ENCODE measurements at places on chromosomes 1 and 21.
A peak's percentile ranks its signal among the peaks of the same experiment; 100 is the strongest.

DNA sequence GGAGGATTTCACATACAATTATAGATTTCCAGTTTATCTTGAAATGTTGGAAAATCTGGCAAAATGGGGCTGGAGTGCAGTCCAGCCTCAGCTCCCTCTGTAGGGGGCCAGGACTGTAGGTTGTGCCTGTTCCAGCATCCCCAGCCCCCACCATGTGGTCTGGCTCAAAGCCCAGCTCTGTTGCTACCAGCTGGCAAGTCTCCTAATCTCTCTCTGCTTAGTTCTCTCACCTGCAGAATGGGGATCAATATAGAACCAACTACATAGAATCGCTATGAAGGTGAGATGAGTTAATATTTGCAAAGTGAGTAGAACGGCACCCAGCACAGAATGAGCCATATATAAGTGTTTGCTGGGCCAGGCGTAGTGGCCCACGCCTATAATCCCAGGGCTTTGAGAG, 50.0 kb upstream of the TARDBP start:
- DNase-seq, result no peak

DNA sequence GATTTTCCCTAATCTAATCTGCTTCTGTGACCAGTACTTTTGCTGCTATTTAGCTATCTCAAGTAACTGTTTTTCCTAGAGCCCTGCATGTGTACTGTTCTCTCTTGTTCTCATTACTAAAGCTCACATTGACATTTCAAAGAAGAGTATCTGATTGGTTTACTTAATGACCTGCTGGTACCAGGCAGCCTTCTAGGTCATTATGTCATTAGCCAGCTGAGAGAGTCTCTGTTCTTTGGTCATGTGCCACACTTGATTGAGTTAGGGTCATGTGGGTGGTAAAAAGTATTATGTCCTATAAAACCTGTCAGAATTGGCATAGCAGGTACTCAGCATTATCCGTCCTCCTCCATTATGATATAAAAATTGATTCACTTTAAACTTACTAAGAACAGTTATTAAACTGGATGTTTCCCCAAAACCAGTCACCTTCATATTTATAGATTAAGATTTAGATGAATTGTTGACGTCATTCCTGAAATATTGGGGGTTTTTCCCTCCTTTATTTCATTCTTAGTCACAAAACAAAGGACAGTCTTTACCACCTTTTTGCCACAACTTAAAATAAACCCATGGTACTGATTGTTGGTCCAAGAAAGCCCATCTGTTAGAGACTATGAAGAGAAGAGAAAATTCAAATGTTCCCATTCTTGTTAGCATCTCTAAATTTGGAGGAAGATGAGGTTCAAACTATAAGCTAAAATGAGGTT, 22.2 kb downstream of the FNDC5 start:
- no peak for DNase-seq

DNA sequence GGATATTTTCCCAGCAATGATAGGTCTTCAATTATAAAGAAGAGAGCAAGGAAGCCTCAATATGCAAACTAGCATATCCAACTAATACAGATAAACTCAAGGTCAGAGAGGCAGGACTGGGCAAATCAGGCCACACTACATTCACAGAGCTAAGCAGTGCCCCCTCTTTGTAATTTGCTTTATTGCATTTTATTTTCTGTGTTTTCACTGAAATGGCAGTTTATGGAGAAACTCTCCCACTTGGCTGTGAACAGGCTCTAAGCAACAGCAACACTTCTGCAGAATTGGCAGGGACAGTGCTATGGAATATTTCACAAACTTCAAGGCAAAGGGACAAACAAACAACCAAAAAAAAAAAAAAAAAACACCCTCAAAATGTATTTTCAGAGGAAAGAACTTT, 93.4 kb upstream of the SOD1 start:
- no peak for DNase-seq

DNA sequence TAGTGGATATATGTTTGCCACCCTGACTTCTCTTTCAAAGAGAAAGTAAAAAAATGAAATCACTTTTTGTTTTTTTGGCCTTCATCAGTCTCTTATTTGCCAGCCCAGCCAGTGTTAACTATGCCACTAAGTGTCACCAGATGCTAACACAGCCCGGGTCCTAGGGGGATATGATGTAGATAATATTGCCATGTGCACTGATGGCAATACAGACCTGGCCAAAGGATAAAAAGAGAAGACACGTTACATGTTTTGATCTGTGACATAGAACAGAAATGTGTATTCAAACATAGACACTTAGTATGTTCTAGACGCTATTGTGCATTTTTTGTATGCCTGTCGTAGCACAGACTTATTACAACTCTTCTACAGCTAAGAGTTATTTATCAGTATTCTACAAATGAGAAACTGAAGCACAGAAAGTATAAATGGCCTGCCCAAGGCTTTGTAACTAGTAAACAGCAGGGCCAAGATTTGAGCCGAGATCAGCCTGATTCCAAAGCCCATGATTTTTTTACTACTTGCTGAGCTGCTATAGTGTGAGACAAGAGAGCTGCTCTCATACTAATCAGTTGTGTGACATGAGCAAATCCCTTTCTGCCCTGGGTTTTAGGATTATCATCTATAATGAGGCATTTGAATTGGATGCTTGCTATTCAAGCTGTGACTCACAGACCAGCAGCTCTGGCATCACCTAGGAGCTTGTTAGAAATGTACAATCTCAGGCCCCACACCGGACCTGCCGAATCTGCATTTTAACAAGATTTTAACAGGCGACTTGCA, 6.3 kb downstream of the LRRC53 start:
- no peak for DNase-seq

- no peak for DNase-seq
These were observed 2.1 kb upstream of the KNCN start for GRCh38 chr1:46553506-46553905.

DNA sequence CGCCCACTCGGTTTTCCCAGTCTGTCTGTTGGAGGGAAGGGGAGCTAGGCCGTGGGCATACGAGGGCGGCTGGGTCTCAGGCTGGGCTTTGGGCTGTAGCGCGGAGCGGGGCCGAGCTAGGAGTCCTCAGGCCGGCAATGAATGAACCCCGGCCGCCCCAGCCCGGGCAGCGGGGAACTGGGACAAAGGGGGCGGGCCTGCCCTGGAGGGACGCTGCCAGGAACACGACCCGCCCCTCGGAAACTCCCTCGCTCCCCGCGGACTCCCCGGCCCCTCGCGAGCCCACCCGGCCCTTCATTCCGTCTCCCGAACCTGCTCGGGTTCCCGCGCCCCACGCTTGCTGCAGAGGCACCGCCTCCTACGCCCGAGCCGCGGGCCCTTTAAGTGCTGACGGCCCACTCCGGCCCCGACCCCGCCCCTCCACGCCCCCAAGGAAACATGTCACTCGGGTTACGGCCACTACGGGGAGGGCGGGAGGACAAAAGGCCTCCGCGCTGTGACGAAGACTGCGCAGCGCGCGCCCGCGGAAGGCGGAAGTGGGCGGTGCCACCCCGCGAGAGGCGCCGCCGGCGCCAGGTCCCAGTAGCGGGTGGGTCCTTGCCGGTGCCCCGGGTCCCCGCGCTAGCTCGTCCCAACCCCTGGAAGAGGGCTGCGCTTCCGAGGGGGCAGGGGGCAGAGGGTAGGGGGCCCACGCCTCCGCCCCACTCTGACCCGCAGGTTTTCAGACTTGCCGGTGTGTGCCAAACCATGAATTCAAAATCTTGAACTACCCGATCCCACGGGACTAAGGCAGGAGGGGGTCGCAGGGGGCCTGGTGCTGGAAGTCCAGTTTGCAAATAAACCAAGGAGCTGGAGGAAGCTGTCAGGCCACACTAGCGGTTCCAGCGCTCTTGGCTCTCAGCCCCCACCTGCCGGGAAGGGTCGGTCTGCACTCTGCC, at the start of gene GALE:
TSS of gene GALE (minus strand) at position 355 of the 938 bp plus-strand sequence. CDS start 1,747 bp downstream, outside the sequence.
- peak; percentile 90 for DNase-seq

DNA sequence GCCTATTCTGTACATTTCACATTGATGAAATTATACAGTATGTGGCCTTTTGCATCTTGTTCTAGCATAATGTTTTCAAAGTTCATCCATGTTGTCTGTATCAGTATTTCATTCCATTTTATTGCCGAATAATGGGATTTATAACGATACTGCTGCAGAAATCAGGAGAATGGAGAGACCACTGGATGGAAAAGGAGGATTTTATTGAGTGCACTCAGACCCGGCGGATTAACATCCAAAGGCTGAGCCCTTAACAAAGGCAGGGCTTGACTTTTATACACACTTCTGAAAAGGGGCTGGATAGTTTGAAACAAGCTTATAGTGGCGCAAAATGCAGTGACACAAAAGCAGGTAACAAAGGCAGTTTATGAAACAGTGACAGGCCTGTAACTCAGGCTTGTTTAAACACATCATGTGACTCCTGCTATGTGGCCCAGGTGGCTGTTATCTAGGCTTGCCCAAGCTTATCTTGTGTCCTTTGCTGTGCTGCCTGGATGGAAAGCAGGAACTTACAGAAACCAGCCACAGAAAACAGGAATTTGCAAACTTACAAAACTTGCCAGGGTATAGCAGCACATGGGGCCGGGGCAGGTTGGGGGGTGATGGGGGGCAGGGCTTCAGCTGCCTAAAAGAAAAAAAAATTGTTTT, 32.8 kb upstream of the KCNJ15 start:
- DNase-seq, result no peak

DNA sequence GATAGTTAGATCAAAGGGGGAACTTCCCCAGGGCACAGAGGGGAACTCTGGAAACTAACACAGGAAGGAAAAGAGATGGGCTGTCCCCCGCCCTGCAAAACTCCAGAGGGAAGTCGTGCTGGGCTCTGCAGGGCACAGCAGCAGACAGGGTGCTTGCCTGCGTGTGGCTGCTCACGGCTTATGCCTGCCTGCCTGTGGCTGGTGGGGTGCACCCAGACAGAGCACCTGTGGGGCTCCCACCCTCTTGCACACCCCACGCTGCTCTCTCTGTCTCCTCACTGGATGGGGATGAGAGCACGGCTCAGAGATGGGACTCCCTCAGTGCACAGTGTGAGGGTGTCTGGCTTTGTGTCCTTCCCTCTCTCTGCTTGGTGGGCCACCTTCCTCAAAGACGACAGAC, 13.5 kb upstream of the ETV3L start:
- DNase-seq, result no peak

DNA sequence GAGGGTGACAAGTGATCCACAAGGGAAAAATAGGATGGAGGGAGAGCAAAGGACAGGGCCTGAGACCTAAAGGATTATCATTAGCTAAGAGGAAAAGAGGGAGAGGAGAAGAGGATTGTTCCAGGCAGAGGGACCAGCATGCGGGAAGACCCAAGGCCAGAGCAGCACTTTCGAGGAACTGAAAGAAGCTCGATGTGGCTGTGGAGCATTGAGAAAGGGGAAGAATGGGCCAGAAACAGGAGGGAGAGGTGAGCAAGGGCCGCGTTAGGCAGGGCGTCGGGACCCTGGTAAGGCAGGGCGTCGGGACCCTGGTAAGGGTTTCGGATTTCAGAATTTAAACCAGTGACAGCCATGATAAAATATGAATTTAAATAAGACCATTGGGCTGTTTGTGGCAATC, 22.8 kb upstream of the CSF1 start:
- no peak for DNase-seq

GRCh38 chr1:224671076-224671475, 55.0 kb downstream of the CNIH3 start:
- no peak for DNase-seq

DNA sequence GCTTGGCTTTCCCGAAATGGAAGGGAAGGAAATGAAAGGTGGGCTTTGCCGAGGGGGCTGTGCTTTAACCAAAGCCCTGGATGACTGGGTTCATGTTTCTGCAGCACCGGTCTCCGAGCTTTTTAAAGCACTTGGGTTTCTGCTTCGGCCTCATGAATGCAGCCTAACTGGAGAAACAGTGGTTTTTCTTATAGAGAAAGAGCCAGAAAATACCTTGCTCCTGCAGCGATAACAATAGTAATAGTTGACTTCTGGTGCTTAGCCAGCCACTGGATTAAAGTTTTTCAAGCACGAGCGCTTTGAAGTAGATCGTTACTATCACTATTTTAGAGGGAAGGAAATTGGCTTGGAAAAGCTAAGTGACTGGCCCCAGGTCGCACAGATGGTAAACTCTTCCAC, 500 bp upstream of the DOCK7 start:
- no peak for DNase-seq

- DNase-seq, result no peak
These were observed 121.0 kb downstream of the ATP5PO start for GRCh38 chr21:33794596-33794995.

DNA sequence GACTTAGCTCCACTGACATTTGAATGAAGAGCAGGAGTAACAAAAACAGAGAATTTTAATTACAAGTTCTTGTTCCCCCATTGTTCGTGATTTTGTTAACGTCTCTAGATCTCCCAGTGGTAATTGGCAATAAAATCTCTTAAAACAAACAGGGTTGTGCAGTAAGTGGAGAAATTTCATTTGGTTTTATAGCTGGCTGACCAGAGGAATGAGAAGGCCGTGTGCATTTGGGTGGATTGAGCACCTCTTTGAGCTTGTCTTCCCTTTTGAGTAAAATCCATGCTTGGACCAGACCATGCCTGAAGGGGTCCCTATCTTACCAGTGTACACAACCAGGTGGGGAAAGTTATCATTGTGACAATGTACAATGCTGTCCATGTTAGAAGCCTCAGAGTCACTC, 137.8 kb downstream of the HIVEP3 start:
- DNase-seq, result no peak

DNA sequence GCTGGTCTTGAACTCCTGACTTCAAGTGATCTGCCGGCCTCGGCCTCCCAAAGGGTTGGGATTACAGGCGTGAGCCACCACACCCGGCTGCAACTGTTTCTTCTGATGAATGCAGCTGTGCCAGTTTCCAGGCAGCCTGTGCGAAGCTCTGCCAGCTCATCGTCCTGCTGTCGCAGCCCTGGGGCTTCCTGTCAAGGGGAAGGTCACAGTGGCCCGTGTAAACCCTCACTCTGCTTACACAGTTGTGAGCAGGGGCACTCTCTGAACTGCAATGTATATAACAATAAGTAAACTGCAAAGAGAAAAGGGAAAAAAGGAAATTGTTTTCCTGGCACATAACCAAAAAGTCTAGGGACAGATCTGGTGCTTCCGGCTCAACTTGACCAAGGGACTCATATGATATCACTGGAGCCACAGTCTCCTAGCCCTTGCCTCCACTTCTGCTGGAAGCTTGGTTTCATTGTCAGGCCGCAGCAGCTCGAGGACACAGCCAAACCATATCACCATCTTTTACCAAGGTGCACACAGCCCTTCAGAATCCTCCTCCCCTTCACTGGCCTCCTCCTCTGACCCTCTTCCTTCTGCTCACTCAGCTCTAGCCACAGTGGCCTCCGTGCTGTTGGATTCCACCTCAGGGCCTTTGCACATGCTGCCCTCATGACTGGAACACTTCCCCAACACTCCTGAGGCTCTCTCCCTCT, 22.8 kb upstream of the LBR start:
- no peak for DNase-seq

- no peak for DNase-seq
These were observed 109.8 kb downstream of the OSBPL9 start for GRCh38 chr1:51726544-51727225.

- no peak for DNase-seq
These were observed 134.8 kb downstream of the BACH1 start for GRCh38 chr21:29433366-29434059.

GRCh38 chr1:87513966-87514660, 185.4 kb downstream of the LMO4 start:
- DNase-seq, result no peak

- no peak for DNase-seq
These were observed 13.0 kb upstream of the MAP3K7CL start for GRCh38 chr21:29117372-29117955.
